Cerebellum (tissue), 4 donors: ENCODE measurements at places on chromosomes 7 and 10.
A peak's percentile ranks its signal among the peaks of the same experiment; 100 is the strongest.

GRCh38 chr7:8430643-8431042 lies 2.8 kb upstream of the NXPH1 start:
- DNase-seq = no peak

DNA sequence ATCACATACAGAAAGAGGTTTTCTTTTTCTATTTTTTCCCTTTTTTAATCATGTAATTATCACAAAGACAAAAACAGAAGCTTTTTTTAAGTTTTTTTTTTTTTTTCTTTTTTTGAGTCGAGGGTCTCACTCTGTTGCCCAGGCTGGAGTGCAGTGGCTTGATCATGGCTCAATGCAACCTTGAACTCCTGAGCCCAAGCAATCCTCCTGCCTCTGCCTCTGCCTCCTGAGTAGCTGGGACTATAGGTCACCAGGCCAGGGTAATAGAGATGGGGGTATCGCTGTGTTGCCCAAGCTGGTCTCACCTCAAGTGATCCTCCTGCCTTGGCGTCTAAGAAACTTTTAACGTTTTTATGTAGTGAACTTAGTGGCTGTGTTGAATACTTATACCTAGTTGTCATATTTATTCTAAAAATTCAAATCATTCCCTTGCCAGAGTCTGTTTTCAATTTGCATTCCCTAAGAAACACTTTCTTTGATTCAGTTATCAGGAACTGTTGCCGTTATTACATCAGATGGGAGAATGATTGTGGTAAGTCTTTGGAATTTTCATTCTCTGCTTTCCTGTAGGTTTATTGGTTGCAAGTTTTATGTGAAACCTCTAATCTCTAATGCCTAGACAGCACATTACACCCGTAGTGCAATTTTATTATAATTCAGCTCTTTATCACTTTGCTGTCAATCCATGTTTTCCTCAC lies 1.3 kb downstream of the LSM8 start:
- no peak for DNase-seq

GRCh38 chr10:123562387-123562786 lies 103.8 kb upstream of the GPR26 start:
- DNase-seq = no peak

DNA sequence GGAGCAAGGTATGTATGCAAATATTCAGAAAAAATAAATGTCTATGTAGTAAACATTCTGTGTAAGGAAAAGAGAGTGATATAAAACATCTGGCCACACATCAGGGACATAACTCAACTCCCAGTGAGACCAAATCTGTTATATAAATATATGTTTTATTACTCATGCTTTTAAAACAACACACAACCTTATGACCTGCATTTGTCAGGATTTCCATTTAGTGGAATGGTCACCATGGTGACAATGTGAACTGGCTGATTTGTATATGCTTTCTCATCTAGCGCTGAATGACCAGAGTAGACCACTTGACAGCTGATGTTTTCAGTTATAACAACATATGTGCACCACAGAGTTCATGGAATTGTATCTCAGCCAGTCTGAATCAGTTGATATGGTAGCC lies 551.7 kb downstream of the HTR7 start:
- no peak for DNase-seq

DNA sequence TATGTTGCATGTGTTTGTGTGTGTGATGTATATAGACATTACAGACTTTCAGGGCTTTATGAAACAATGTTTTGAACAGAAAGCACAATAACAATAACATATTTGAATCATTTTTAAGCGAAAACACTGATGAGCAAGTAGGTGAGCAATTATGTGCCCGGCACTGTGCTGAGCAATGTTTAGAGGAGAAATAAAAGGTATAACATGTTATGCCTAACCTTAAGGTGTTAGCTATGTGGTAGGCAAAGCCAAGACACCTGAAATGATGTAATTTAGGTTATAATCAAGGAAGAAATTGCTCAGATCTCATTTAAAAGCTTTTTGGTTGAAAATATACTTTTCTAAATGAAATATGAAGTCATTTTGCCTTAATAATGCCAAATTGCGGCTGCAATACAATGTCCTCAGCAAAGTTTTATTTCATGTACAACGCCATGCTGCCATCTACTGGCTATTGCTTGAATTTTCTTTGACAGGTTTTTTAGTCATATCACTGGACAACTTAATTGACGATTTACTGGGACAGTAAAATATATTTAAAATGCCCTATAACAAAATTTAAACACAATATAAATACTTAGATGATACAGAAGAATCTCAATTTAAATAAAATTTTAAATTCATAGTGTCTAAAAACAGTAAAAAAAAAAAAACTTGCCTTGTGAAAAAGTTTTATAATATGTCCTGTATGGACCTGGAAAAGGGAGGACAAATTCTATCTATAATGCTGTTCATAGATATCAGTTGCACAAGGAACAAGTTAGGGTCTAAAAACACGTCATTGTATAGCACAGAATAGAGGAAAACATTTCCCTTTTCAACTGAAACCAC lies 131.1 kb upstream of the CDK1 start:
- DNase-seq = peak; percentile 51

GRCh38 chr7:1358376-1359050 lies 100.8 kb downstream of the MICALL2 start:
- DNase-seq = no peak

GRCh38 chr10:102633287-102633686 lies 11.0 kb upstream of the TRIM8 start:
- no peak for DNase-seq

DNA sequence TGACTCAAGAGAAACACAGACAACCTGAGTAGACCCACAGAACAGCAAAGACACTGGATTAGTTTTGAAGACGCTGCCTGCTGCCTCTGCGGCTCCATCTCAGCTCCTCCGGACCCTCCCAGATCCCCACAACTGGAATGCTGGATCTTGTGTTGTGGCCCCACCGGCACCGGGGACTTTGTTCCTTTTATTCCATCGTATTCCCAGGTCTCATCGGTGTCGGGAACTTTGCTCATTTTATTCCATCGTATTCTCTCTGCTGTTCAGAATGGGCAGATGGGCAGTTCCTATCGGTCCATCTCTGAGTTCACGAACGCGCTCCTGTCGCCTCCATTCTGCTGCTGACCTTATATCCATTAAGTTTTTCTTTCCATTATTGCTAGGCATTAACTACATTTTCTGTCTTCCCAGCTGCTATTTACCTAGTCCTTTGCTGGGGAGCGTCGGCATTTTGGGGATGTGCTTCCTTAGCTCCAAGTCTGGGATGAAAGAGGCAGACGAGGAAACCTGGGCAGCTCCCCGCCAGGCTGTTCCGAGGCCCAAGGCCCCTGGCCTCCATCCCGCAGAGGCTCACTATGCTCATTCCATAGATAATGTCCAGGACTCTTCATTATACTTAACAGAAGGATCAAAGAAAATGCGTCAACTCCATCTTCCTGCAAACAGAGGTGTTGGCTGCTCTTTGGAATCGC lies 192.4 kb downstream of the MAD1L1 start:
- DNase-seq = no peak

DNA sequence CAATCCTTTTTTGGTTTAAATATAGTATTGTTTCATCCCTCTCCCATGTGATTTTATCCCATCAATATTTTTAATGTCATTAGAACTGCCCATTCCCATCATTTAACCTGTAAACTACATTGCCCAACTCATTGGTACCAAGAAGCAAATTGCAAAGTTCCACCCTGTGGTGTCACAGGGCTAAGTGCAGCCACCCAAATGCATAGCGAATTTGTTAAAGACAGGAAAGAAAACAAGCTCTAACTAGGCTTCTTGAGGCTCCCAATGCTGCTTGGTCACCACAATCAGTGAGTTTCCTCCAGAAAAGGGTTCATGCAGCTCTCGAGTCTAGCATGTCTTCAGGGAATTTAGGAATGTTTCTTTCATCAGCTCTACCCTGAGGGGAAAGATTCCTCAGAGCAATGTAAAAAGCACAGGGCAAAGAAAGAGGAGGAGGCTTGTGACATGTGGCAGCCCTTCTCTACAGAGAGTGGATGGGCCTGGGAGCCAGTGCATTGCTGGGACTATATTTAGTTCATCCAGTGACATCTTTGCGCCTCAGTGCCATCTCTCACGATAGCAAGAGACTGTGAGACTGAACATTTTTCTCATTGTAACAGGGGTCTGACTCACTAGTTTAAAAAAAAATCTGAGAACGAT lies 58.1 kb downstream of the CAV1 start:
- no peak for DNase-seq

DNA sequence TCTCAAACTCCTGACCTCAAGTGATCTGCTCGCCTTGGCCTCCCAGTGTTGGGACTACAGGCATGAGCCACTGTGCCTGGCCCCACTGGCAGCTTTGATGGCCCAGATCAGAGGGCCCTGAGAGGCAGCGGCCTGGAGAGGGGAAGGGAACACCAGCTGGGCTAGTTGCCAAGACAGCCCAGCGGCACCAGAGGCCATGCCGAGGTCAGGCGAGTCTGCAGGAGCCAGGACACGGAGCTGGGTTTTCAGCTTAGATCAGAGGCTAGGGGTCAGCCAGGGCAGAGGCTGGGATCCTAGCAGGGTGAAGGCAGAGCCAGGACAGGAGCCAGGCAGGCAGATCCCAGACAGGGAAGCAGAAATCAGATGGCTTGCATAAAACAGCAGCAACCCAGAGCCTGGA lies 92.9 kb downstream of the MYL10 start:
- no peak for DNase-seq

- no peak for DNase-seq
Measured at GRCh38 chr10:16795410-16796073, 21.7 kb downstream of the RSU1 start.

DNA sequence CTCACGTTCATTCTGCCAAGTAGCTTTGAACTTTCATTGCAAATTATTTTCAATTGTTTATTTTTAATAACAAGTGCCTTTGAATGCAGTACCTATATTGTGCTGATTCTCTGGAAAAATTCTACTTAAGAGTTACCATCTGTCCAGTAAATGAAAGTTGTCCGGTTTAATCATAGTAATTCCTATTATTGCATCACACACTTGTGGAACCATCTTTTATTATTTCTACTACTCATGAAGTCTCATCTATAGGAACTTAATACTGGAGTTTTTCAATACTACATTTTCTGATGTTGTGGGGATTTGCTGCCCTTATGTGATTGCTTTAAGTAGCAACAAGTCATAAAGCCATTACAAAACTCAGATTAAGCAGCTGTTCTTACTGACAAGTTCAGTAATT lies 16.5 kb upstream of the SKAP2 start:
- DNase-seq = no peak

GRCh38 chr7:150401861-150402631 lies 22.9 kb downstream of the ZNF775 start:
- no peak for DNase-seq

DNA sequence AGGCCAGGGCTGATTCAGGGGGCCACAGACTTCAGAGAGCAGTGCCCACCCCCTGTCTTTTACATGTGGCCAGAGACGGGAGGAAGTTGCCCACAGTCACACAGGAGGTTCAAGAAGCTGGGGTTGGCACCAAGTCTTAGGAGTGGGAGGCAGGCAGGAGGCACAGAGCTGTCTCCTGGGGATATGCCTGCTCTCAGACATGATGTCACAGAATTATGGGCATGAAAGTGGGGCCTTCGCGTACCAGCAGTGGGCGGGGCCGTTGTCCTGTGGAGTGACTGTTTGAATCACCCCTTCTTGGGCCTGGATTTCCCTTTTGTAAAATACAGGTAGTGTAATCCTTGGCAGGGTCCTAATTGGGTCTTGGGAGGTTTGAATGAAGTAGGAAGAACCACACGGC lies 81.2 kb upstream of the PPIF start:
- DNase-seq = no peak

DNA sequence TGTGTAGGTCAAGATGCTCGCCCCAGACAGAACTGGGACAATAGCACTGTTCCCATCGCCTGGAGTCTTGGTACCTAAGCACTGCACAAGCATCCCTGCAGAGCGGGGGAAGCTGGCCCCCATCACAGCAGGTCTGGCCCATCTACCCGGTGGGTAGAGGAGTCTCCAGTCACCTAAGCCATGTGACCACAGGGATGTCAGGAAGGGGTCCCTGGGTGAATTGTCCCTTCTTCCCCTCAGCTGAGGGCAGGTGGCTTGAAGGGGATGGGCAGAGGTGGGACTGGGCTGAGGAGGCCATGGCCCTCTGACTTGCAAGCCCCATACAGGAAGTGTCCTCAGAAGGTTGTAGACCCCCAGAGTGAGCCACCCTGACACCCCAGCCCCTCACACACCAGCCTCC lies 39.7 kb downstream of the FRMPD2 start:
- DNase-seq = no peak

GRCh38 chr7:141700296-141700847 lies 1.6 kb downstream of the DENND11 start:
- no peak for DNase-seq

DNA sequence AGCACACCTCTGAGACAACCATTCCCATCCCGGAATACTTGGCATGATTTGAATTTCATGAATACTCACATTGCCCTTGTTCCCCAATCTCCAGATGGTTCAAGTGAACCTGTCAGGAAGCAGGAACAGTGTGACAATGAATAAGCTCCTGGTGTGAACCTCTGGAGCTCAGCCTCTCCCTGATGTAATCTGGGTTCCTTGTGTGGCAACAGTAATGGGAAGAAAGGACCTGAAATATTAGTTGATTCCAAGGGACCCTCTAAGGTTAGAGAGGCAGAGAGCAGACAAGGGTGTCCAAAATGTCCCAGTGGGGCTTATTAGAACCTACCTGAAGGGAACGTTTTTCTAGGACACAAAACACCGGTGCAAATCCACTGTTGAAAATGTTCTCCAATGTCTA lies 8.5 kb downstream of the OR2A7 start:
- DNase-seq = no peak

DNA sequence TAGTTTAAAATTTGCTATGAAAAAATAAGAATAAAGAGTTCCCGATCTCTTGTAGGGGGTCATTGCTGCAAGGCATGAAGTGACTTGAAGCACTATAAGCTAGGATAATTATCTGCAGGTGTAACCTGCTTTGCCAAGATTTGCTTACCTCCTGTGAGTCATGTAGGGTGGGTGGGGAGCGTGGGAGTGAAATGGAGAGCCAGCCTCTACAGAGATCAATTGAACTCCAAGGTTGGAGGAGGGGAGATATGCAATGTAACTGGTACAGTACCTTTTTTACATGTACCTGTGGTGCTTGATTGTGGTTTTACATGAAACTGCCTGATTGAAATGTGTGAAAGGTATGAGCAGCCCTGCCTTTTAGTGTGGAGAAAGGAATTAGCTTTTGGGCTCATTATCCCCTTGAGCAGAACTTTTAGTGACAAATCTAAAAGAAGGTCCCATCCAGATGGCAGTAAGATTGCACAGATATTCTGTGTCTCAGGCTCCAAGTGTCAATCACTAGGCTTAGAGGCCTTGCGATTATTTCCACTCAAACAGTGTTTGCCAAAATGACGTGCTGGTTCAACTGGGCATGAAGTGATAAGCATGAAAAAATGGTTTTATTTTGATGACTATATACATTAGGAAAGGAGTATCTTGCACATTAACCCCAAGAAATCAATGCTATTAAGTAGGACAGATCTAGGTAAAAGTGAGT lies 138.6 kb upstream of the GRB10 start:
- no peak for DNase-seq
